Astrocyte of the hippocampus (primary cell): ENCODE measurements at places on chromosomes 2 and 18.

- no peak for DNase-seq
Measured at GRCh38 chr2:193693758-193694157, 1499.0 kb upstream of the TMEFF2 start.

- DNase-seq: no peak
Measured at GRCh38 chr2:81077396-81077795, 772.8 kb upstream of the LRRTM1 start.

DNA sequence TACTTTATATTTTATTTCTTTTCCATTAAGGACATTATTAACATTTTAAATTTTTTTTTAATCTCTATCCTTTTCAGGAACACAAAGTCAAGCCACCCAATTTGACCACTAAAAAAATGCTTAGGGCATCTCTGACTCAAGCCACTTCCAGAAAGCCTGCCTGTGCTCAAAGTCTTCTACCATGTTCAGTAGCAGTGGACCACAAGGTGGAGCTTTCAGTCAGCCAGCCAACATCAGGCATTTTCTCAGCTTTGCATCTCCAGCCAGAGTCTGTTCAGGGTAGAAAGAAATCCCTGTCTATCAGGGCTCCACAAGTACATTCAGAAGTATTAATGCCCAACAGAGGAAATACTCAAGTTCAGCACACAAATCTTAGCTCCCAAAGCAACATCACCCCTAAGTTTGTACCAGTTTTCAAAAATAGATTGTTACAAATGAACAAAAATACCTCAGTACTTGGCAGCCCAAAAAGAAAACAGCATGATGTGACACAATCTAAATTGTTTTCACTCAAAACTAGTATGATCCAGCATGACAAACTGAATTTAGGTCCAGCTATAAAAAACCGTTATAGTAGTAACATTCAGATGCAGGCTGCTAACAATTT is 37.6 kb downstream of the C18orf63 start:
- peak; percentile 85 for DNase-seq

DNA sequence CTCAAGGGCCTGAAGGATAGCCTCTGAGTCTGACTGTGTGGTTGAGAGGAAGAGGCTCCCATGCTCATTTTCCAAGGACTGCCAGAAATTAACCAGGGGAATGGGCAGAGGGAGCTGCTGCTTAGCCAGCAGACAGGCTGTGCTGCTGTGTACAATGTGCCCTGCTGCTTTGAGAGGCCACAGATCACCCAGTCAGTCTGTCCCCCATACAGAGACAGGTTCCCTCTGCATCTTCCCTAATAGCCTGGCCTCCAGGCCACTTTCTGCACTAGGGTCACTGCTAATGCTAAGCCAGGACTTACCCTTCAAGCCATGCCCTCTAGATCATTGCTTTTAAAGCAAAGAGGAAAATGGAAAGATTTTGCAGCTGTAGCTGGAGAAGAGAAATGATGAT is 341.1 kb downstream of the CYRIA start:
- no peak for DNase-seq

GRCh38 chr2:175709248-175709647 is 292.8 kb downstream of the LNPK start:
- no peak for DNase-seq

DNA sequence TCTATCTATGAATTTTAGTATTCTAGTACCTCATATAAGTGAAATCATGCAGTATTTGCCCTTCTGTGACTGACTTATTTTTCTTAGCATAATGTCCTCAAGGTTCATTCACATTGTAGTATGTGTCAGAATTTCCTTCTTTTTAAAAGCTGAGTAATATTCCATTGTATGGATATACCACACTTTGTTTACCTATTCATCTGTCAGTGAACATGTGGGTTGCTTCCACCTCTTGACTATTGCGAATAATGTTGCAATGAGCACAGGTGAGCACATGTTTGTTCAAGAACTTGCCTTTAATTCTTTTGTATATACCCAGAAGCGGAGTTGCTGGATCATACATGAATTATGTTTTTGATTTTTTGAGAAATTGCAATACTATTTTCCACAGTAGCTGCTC is 187.4 kb upstream of the RBMS1 start:
- no peak for DNase-seq

DNA sequence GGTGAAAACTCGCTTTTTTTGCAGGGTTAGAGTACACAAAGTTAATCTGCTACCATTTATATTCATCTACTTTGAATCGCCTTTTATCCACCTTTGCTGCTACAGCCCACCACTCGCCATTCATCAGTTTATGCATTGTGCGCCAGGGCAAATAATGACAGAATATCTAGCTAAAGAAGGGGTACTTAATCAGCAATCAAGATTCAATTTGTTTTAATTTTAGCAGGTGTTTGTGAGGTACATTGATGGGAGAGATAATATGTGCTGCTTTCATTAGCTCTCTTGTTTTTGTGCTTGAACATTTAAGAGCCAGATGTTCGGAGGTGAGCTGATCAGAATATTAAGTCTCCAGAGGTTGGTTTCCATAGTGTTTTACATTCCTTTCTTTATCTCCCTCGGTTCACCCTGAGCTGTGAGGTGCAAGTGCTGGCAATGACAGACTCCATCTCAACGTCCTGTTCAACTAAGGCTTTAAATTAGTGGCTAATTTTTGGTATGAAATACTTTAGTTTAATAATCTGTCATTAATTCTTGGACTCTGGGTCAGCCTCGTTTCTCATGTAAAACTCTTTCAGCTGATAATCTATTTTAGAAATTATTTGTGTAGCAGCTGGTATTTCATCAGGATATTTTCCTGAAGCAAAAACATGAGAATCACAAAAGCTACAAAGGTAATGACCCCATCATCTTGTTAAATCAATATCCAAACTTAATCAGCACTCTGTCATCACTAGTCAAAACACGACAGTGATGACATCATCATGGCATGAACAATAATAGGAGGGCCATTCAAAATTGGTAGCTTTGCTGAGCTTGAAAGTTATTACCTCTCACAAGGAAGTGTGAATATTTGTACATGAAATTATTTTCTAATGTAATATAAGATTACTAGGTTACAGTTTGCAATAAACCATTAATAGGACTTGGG is 479.9 kb upstream of the FANCL start:
- no peak for DNase-seq

GRCh38 chr2:207768866-207769596 is 675 bp downstream of the FZD5 start:
- peak; percentile 64 for DNase-seq
